ENCODE measurements at places on chromosomes 5 and 9. TPM values are rescaled to one million over a fixed set of nuclear protein-coding genes. Genes with fewer than 3 reads are reported as not detected.

ORM2 gene
- polyA plus RNA-seq = not detected

GADD45G gene
- 0.23 TPM for polyA plus RNA-seq

DMRT2 gene
- not detected for polyA plus RNA-seq

MSMP gene
- not detected for polyA plus RNA-seq

AFAP1L1 gene
- not detected for polyA plus RNA-seq

SIT1 gene
- not detected for polyA plus RNA-seq

FBXO10 gene
- polyA plus RNA-seq = 6.1 TPM

ARL10 gene
- polyA plus RNA-seq = 1.1 TPM

NR4A3 gene
- 3.0 TPM for polyA plus RNA-seq

OTULIN gene
- 3.7 TPM for polyA plus RNA-seq

IFNA21 gene
- not detected for polyA plus RNA-seq

SLCO6A1 gene
- polyA plus RNA-seq = not detected

UBE2QL1 gene
- 32.3 TPM for polyA plus RNA-seq

TAF11L10 gene
- polyA plus RNA-seq = not detected

SLC34A3 gene
- polyA plus RNA-seq = not detected

RNF180 gene
- polyA plus RNA-seq = 9.9 TPM

FRMPD1 gene
- polyA plus RNA-seq = 7.7 TPM

LHX6 gene
- 0.15 TPM for polyA plus RNA-seq

OR1J2 gene
- polyA plus RNA-seq = not detected

RGS7BP gene
- 72.3 TPM for polyA plus RNA-seq

C5orf58 gene
- polyA plus RNA-seq = not detected

All from Purkinje cell (primary cell).